ENCODE measurements at places on chromosomes 5 and 9.

DNA sequence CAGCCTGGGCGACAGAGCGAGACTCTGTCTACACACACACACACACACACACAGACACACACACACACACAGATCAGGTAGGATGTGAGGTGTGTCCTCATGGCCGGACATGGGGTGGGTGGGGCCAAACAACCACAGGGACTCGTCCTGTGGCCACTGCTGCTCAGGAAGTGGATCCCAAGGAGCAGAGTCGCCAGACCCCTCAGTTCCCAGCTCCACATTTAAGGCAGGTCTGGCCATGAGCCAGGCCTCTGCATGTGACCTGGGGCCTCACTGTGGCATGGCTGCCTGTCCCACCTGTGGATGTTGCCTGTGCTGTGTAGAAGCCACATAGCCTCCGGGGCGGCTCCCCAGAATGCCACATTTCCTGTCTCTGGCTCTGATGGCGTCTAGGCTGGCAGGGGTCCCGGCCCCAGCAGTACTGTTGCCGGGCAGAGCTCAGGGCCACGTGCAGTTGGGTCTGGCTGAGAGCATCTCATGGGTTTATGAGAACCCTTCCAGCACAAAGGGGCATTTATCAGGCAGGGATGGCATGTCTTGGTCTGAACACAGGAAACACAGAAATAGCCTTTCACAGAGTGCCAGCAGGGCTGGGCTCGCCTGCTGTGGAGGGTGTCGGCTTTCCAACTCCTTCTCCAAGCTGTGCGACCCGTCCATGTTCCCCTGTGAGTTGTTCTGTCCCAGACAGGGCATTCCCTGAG is 9.9 kb upstream of the NINJ1 start:
- no peak for DNase-seq

GRCh38 chr5:68911840-68912690 is 181.7 kb upstream of the SLC30A5 start:
- DNase-seq: no peak

GRCh38 chr5:113337515-113338415 is 97.0 kb downstream of the TSSK1B start:
- DNase-seq: no peak

DNA sequence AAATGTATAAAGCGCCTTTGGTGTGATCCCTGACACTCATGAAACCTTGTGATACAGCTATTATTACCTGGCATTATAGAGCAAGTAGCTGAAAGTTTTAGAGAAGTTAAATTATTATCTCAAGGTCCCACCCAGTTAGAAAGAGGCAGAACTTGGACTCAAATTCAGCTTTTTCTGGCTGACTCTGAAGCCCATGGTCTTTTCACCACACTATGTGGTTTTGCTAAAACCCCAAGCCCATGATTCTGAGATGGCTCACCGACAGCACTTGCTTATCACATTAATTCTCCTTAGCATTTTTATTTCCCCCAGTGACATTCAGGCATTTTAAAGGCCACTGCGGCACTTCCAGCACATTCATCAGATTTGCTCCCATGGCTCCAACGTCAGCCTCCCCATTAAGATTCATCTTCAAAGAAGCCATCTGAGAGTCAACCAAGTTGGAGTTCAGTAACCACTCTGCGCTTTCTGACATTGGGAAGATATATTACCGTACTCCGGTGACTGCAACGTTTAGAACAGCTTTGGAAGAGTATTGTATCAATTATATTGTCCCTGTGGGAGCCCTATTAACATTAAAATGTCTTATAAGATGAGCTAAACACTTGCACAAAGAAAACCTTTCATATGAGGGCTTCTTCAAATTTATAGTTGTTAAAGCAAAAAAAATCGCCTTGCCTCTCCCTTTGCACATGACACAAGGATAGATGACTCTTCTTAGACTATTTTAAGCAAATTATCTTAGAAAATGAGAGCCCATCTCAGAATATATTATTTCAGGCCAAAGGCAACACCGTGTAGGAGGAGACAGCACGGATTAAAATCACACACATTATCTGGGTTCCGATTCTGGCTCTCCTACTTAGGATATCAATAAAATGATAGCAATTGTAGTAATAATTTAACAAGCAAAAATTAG is 638.1 kb downstream of the ACTL7B start:
- DNase-seq: no peak
